ENCODE measurements at places on chromosomes 13 and 19. TPM values are rescaled to one million over a fixed set of nuclear protein-coding genes. Genes with fewer than 3 reads are reported as not detected.

PIH1D1 gene
- total RNA-seq, result 58.3 TPM

GPC6 gene
- 27.0 TPM for total RNA-seq

KLC3 gene
- 13.7 TPM for total RNA-seq

RNF113B gene
- not detected for total RNA-seq

NLRP9 gene
- total RNA-seq, result not detected

DAND5 gene
- total RNA-seq, result not detected

SPRED3 gene
- 0.21 TPM for total RNA-seq

ZNF549 gene
- total RNA-seq, result 9.3 TPM

ZNF780A gene
- total RNA-seq, result 32.2 TPM

ZNF470 gene
- 5.5 TPM for total RNA-seq

CGB8 gene
- not detected for total RNA-seq

ZNF610 gene
- 8.9 TPM for total RNA-seq

OR10H1 gene
- total RNA-seq, result not detected

MBD3L3 gene
- not detected for total RNA-seq

IL4I1 gene
- total RNA-seq, result not detected

IFI30 gene
- total RNA-seq, result 0.21 TPM

APOC1 gene
- total RNA-seq, result 11.6 TPM

FAM216B gene
- total RNA-seq, result not detected

ABCC4 gene
- total RNA-seq, result 9.2 TPM

XPO4 gene
- total RNA-seq, result 31.2 TPM

ADGRE2 gene
- total RNA-seq, result 0.31 TPM

GNG8 gene
- total RNA-seq, result not detected

HNRNPM gene
- 125 TPM for total RNA-seq

ZNF428 gene
- total RNA-seq, result 22.9 TPM

PBX4 gene
- 2.8 TPM for total RNA-seq

NAPSA gene
- total RNA-seq, result 0.51 TPM

PRTN3 gene
- 3.3 TPM for total RNA-seq

ZNF221 gene
- 8.8 TPM for total RNA-seq

ZNF441 gene
- 16.2 TPM for total RNA-seq

SIGLEC6 gene
- not detected for total RNA-seq

AP1M2 gene
- total RNA-seq, result 13.8 TPM

ZNF416 gene
- total RNA-seq, result 5.4 TPM

CLDND2 gene
- not detected for total RNA-seq

MYBPC2 gene
- 59.5 TPM for total RNA-seq

MEF2B gene
- not detected for total RNA-seq

ZNF709 gene
- total RNA-seq, result 7.0 TPM

Measured in tongue (tissue), 3 donors.